Stimulated activated CD8-positive, alpha-beta memory T cell treated with anti-CD3 and anti-CD28 coated beads, Interleukin-7, amount 100 ng/mL, for 1 hour (primary cell): ENCODE measurements at places on chromosomes 16 and 17.

DNA sequence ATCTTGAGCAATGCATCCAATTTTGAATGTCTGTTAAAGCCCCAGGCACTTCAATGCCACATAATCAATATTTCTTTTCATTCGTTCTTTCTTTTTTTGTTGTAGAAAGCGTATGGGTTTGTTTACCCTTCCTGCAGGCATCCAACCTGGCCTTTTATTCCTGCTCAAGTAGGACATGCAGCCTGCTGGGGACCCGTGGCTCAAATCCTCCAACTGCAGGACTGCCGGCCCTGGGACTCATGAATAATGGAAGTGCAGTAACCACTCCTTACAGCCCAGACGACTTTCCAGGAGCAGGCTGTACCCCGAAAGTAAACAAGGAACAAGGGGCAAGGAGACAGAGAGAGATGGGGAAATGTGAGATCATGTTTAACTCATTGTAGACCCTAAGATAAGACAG, 126.4 kb downstream of the SALL1 start:
- DNase-seq = no peak

GRCh38 chr16:54677308-54677950, 253.2 kb upstream of the IRX5 start:
- DNase-seq = no peak

- DNase-seq = no peak
Observed at GRCh38 chr16:6341981-6342380, 990.7 kb upstream of the RBFOX1 start.

DNA sequence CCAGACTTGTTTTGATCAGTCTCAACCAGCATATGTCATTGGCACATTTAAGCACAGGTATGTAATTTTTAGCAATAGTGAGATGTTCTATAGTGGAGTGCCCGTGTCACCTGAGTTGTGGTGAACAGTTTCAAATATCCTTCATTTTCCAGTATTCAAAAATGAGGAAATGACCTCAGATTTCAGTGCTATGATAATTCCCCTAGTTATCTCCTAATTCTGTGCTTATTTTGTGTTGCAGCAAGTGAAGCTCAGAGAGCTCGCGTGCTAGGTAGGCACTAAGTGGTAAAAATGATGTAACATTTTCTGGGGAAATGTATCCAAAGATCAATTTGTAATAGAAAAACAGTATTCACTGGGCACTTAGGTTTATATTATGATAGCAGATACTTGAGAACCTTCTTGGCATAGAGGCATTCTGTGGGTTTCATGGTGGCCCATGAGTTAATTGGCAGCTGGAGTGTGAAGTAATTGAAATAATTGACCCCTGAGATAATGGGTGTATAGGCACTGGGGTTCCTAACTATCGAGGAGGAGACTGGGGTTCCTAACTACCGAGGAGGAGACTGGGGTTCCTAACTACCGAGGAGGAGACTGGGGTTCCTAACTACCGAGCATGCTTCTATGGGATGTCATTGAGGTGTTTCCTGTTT, 159.1 kb downstream of the PRKCA start:
- no peak for DNase-seq

GRCh38 chr17:76812263-76812662, 55.9 kb upstream of the MGAT5B start:
- DNase-seq = no peak

DNA sequence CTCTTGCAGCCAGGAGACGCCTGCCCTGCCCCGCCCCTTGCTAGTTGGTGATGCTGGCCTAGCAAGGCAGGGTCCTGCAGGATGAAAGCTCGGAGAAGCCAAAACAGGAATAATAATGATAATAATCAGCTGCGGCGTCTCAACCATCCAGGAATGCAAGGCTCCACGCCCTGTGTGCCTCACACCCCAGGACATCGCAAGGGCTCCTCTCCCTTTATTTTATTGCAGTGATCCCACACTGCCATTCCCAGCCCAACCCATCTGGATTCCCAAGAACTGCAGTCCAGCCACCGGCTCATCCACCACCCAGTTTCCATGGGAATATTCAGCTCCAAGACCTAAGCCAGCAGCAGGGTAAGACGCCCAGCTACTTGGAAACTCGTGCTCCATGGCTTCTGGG, 21.0 kb upstream of the ZNF652 start:
- no peak for DNase-seq

DNA sequence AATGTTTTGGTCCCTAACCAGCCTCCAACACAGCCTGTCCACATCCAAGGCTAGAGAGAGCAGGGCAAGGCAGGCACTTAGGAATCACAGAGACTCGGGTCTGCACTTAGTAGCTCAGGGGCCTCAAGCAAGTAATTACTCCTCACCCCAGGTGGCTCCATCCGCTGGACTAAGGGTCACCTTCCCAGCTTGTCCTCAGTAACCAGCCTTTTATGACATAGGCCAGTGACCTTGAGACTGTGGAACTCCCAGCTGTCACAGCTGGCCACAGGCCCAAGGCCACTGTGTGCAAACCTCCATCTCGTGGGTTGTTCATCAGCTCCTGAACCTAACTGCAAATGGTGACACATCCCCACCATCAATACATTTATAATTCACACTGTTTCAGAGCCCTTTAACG, 68.6 kb downstream of the CDYL2 start:
- DNase-seq = no peak

DNA sequence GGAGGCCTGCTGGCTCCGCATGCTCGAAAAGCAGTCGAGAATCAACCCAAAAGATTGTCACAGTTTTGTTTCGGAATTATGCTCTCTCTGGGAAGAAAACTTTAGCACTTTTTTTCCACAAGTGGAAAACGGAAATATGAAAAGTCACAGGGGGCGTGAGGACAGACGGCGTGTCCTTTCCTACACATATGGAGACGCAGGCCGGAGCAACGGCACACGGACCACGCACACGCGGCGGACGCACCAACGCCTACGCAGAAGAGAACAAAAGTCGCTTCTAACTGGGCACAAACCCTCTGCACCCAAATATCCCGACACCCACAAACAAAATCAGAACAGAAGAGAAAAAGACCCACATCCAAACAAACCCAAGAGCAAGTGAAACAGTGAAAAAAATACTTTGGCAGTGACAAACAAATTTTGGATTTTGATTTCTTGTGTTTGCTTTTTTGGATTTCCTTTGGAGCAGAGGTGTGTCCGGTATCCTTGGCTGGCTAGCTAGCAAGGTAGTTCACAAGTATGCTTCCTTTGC, 9.3 kb upstream of the PABPN1L start:
- DNase-seq = no peak

GRCh38 chr16:56711862-56712261, 18.1 kb upstream of the NUP93 start:
- no peak for DNase-seq

GRCh38 chr16:8950580-8951077, 13.1 kb downstream of the USP7 start:
- no peak for DNase-seq
